ENCODE measurements at places on chromosomes 7 and 10.

DNA sequence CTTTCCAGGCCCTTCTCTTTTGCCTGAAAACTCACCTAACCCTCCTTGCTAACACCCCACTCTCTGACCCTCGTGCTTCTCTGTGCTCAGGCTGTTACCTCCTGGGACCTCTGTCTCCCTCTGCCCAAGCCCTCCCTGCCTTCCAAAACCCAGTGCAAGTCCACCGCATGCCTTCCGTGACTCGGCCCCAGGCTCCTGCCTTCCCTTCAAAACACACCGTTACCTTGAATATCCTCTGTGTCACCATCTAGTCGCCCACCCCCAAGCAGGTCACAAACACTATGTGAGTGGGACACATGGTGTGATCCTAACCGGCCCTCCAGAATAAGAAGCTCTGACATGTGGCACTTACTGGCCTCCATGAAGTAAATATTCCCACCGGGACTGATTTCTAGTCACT, 176.7 kb downstream of the GRID1 start:
- DNase-seq: no peak

GRCh38 chr10:112766636-112767035, 183.4 kb upstream of the TCF7L2 start:
- no peak for DNase-seq

DNA sequence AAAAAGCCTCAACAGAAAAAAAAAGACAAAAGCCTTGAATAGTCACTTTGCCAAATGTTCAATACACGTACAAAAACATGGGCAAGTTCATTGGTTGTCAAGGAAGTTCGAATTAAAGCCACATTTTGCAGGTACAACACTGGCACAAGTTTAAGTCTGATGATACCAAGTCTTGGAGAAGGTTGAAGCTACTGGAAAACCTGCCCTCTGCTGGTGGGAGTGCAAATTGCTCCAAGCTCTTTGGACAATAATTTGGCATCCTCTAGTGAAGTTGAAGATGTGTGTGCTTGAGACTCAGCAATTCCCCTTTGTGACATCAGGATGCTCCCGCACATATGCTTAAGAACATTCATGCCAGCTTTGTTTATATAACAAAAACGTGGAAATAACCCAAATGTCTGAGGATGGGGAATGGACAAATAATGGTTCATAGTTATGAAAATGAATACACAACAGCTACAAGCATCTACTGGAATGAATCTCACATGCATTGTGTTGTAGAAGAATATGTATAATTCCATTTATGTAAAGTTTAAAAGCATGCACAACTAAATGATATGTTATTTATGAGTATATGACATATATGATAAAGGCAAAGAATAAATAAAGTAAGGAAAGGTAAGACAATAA, 120.0 kb upstream of the PLPP4 start:
- peak; percentile 27 for DNase-seq

GRCh38 chr7:77571801-77572200, 34.7 kb downstream of the PTPN12 start:
- DNase-seq: no peak

DNA sequence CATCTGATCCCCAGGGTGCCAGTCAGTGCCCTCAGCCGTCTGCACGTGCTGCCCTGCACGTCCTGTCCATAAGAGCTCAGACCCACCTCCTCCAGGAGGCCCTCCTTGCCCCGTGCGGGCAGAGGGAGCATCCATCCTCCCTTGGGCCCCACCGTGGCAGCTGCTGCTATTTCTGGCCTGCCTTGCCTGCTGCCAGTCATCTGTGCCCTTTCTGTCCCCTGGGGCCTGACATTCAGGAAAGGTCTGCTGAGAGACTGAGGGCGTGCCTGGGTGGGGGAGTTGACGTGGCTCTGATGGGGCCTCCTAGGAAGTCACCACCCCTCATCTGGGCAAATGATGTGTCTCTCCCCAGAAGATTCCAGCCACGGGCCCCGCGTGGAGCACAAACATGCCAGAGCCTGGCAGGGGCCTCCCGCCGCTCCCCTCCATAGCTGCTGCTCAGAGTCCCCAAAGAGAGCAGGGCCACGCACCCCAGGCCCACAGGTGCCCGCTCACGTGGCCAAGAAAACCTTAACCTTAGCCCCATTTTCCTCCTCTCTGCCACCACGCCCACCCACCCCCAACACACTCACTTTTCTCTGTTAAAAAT, 21.8 kb downstream of the DPYSL4 start:
- no peak for DNase-seq
